ENCODE measurements at places on chromosomes 11 and 22. TPM values are rescaled to one million over a fixed set of nuclear protein-coding genes. Genes with fewer than 3 reads are reported as not detected.

The OVCH2 gene
- polyA plus RNA-seq: not detected

The DEPDC7 gene
- not detected for polyA plus RNA-seq

The FGF3 gene
- not detected for polyA plus RNA-seq

The OR8D1 gene
- polyA plus RNA-seq: not detected

The DMC1 gene
- polyA plus RNA-seq: 0.18 TPM

The LBHD1 gene
- 3.5 TPM for polyA plus RNA-seq

The CRYBA4 gene
- not detected for polyA plus RNA-seq

The SMTNL1 gene
- 0.40 TPM for polyA plus RNA-seq

The VSIG10L2 gene
- polyA plus RNA-seq: not detected

The MRPL17 gene
- polyA plus RNA-seq: 11.5 TPM

The CD6 gene
- 11.0 TPM for polyA plus RNA-seq

The MS4A3 gene
- not detected for polyA plus RNA-seq

The ANGPTL5 gene
- polyA plus RNA-seq: not detected

The RAB39A gene
- 1.1 TPM for polyA plus RNA-seq

The BIRC2 gene
- polyA plus RNA-seq: 40.5 TPM

The OR10A3 gene
- not detected for polyA plus RNA-seq

The CCDC15 gene
- 0.75 TPM for polyA plus RNA-seq

The RRP8 gene
- polyA plus RNA-seq: 16.6 TPM

The GSTT2B gene
- polyA plus RNA-seq: not detected

The OR51B2 gene
- not detected for polyA plus RNA-seq

The SEC14L6 gene
- not detected for polyA plus RNA-seq

The MRGPRX3 gene
- not detected for polyA plus RNA-seq

The ZNRF3 gene
- 0.23 TPM for polyA plus RNA-seq

The MS4A7 gene
- 47.8 TPM for polyA plus RNA-seq

The SYCE3 gene
- polyA plus RNA-seq: not detected

The EXPH5 gene
- not detected for polyA plus RNA-seq

The RIN1 gene
- polyA plus RNA-seq: 3.1 TPM

The SHISA8 gene
- 0.83 TPM for polyA plus RNA-seq

The OSM gene
- polyA plus RNA-seq: 0.66 TPM

The TSSK2 gene
- not detected for polyA plus RNA-seq

The SORL1 gene
- polyA plus RNA-seq: 61.7 TPM

The OR8G5 gene
- polyA plus RNA-seq: not detected

The TRPM5 gene
- polyA plus RNA-seq: not detected

The PLAAT2 gene
- not detected for polyA plus RNA-seq

The OTOG gene
- polyA plus RNA-seq: not detected

Measured in naive B cell (primary cell).